ENCODE measurements at places on chromosomes 13 and 19.

DNA sequence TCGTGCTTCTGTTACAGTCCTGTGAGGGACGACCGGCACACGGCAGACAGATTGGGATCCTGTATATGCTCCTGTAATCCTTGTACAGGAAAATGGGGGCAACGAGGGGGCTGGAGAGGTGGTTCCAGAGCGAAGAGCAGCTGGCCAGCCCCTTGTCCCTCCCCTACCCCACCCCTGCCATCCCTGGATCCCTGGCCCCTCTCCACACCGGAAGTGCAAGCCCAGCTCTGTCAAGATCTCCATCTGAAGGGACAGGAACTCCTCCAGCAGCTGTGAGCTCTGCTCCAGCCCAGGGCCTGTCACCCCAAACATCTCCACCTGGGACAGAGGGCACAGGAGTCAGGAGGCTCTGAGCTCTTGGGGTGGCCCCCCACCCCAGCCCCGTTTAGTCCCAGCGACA, 5.5 kb upstream of the CCER2 start:
- no peak for DNase-seq

- no peak for DNase-seq
These were observed 2.1 kb downstream of the SARS2 start for GRCh38 chr19:38928391-38929001.

GRCh38 chr19:48454150-48454730, 1.1 kb upstream of the KCNJ14 start:
- DNase-seq = no peak

- DNase-seq = no peak
These were observed 830.9 kb upstream of the PCDH20 start for GRCh38 chr13:62246581-62246980.

DNA sequence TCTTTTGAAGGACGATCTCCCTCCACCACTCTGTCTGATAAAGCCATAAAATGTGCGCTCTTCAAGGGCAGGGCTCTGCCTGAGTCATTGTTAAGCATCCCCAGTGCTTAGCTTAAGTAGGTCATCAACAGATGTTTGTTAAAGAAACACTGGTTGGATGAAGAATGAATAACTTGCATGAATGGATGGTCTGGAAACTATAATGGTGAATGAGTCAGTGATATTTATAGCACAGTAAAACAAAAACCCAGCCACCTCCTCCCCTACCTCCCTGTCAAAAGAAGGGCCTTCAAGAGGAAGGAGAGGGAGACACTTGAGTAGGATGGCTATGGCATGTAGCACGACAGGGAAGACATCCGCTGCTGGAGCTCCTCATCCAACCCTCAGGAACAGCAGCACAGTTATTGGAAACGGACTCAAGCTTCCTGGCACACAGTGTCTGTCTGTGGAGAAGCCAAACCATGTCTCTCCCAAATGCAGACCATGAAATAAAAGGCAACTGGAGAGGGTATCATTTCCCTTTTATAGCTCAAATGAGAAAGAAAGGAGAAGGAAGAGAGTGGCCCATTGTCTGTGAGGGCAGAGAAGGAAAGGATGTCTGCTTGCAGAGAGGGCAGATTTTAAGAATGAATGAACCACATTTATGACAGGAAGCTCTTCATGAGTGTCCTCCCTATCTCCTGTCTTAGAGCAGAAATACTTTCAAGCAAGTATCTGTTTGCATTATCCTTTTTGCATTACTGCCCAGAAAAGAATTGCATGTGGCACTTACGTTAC, 183.5 kb upstream of the UBL3 start:
- no peak for DNase-seq

GRCh38 chr19:48637449-48637947, 319 bp upstream of the DBP start:
- DNase-seq = peak; percentile 99

GRCh38 chr13:104071806-104072205, 1005.6 kb upstream of the SLC10A2 start:
- DNase-seq = no peak

DNA sequence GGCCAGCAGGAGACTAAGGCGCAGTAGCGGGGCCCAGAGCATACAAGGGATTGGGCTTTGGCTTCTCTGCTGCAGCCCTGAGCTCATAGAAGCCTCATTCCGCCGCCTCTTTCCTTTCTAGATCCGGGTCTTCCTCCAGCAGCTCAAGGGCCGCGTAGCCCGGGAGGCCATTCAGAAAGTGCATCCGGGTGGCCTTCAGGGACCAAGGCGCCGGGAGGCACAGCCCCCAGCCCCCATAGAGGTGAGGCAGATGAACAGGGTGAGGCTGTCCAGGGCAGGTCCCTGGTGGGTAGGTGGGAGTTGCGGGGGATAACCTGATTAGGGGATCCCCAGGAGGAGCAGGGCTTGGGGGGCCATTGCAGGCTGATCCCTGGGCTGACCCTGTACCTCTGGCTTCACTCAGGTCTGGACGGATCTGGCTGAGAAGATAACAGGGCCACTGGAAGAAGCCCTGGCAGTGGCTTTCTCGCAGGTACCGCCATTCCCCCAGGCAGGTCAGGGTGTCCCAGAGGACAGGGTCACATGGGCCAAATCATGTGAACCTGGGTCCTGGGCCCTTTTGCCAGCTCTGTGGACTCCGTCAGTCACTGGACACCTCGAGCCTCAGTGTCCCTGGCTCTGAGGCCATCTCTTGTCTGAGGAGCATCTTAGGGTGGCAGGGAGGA, 1.3 kb downstream of the SNAPC2 start:
- DNase-seq = peak; percentile 16

DNA sequence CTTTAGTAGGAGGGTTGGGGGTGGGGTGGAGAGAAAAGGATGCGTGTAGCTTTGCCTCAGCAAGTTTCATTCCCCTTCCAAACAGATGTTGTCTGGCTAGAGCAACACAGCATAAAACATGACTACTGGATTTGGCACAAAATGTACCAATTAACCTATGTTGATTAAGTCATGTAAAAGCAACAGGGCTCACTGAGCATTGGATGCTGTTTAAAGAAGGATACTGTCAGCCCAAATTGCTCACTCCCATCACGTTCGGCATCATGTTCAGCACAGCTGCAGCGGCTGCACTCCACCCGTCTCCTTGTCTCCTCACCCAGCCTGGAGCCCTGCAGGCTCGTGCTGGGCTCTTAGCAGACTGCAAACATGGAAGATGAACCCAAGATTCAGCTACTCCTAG, 77.5 kb downstream of the DLEU7 start:
- DNase-seq = no peak
